Activated naive CD8-positive, alpha-beta T cell treated with anti-CD3 and anti-CD28 coated beads, Interleukin-2, amount 50 U/mL, for 24 hours (primary cell): ENCODE measurements at places on chromosomes 2 and 18.

DNA sequence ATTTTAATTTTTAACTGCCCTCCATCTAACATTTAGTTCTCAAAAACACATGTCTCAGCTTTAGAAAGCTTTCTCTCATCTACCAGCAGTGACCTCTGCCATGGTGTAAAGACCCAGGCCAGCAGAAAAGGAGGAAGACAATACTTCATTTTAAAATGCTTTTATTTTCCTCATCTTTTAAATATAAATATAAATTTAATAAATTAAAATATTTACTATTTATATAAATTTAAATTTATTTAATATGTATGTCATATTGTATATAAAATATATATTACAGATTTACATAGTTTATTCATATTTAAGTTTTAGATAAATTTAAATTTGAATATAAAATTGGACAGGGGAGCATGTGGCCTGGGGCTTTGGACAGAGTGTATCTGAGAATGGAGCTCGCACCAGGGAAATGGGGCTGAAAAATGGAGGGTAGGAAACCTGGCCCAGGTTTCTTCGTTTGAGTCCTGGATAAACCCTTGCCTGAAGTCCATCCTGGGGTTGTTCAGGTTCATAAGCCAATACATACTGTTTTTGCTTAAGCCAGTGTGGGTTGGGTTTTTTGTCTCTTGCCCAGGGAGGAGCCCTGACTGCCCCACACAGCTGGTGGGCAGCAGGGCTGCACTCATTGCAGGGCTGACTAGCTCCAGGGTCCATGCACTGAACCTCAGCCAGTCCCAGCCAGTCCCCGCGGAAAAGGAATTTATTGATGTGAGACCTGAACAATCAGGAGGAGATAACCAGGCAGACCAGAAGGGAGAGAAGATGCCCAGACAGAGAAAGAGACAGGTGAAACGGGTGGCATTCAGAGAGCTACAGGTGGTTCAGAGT lies 77.3 kb upstream of the LAPTM4A start:
- DNase-seq = no peak

GRCh38 chr18:69265656-69266055 lies 135.0 kb upstream of the DOK6 start:
- DNase-seq = no peak

DNA sequence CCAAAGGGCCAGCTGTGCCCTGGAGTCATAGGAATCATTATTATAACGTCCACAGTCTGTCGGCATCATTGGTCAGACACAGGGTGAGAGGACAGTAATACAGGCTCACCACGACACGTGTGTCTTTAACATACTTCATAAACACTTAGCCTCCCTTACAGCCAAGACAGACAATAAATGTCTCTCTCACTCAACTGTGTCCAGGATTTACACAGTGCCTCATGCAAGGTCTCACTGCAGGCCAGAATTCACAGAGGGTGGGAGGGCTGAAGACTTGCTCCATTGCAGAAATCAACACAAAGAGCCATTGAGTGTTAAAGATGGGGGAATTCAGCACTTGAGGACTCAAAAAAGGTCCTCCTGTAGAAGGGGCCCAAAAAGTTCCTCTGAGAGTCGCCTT lies 210.5 kb downstream of the BCL2 start:
- no peak for DNase-seq

DNA sequence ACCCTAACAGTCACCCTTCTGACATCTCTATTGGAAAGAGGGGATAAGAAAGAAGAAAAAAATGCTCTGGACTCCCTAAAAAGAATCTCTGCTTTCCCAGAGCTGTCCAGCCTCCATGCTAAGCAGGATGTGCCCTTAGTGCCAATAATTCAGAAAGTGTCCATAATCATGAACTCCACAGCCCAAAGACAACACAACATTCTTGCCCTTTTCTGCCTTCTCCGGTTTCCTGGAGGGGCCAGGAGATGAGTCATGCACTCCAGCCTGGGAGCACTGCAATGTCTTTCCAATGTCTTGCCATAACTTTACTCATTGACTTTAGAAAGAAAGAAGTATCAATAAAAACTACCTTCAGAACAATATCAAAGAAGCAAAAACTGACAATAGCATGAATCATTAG lies 44.0 kb downstream of the KLF7 start:
- no peak for DNase-seq

DNA sequence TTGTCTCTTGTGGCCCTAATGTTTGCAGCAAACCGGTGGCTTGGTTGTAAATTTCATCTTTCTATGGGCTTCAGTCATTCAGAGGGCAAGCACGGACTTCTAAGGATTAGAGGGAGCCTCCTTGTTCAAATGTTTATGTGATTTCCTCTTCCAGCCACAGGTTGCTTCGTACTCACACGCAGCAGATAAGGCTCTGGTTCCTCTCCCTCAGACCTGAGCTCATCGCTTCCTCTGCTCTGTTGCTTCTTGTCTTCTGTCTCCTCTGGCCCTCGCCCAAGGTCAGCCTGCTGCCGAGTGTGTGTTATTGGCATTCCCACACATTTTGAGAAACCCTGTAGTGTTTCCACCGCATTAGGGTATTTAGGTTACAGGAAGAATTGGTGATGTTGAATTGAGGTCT lies 44.0 kb downstream of the MYL12B start:
- DNase-seq = no peak

GRCh38 chr2:23505984-23506380 lies 121.0 kb downstream of the KLHL29 start:
- DNase-seq = no peak

DNA sequence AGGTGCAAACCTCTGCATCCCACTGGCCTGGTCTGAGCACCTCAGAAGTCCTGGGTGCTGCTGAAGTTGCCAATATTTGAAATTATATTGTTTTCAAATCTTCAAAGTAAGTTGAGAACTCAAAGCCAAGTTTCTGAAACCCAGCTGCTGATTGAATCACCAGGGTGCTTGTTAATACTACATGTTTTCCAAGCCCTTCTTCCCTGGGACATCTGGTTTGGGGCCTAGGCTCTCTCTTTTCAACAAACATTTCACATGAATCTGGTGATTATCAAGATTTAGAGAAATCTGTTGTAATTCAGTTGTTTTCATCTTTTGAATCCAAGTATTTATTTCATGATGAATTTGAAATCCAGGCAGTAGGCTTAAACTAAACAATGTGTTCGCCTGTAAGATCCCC lies 24.4 kb downstream of the MLPH start:
- no peak for DNase-seq

- DNase-seq = no peak
These were observed 634.6 kb downstream of the ERBB4 start for GRCh38 chr2:211903961-211904360.

DNA sequence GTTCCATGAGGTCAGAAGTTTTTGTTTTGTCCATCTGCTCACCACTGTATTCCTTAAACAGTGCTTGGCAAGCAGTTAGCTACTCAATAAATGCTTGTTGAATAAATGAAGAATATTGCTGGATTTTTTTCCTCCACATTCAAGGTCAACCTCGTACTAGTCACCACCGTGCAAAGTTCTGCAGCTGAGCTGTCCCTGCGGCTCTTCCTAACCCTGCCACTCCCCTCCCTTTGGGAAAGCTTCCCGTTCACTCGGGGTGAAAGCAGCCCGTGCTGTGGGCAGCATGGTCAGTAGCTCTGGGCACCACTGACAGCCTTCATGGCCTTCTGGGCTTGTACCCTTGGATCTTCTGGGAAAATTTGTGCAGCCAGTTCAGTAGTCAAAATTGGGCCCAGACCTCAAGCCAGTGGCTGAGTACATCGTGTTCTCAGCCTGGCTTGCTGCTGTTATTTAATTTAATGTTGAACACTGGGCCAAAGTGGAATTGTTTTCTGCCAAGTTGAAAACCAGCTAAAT lies 469.3 kb upstream of the RAB12 start:
- no peak for DNase-seq

DNA sequence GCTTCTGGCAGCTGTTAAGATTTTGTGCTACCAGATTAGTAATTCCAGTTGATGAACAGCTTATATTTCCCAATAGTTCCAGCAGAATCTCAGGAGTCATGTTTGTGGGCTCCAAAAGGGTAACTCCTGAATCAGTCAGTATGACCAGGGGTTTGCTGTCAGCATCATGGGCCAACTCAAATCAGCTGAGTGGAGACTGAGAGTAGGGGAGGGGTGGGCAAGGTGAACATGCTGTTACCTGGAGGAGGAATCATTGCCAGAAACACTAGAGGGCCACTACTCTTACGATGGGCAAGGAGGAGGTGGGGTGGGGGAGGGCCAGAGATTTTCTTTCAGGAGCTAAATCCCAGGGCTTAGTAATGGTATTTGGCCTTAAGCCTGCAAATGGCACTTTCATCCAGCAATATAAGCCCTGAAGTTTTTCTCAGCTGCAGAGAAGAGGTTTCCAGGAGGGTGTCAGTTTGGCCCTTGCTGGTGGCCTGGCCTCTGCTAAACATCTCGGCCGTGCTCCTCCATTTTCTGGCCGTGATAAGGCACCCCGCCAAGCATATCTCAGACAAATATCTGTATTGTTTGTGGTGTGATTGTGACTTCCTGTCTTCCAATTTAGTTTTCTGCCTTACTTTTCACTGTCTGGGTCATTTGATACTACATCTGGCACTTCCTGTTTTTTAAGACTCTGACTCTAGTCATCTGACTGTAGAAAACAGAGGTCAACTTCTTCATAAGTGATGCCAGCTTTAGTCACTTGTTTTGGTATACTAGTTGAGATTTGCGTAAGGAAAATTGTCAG lies 120.5 kb upstream of the CXCR4 start:
- DNase-seq = peak; percentile 36

- DNase-seq = no peak
These were observed 100.4 kb upstream of the SMAD2 start for GRCh38 chr18:48030616-48031480.

- DNase-seq = no peak
These were observed 57.1 kb downstream of the ST3GAL5 start for GRCh38 chr2:85831735-85832134.
